Occipital lobe (tissue), 3 donors: ENCODE measurements at places on chromosomes 6 and 20.

- DNase-seq, result no peak
These were observed 714 bp downstream of the AIF1 start for GRCh38 chr6:31615748-31616147.

DNA sequence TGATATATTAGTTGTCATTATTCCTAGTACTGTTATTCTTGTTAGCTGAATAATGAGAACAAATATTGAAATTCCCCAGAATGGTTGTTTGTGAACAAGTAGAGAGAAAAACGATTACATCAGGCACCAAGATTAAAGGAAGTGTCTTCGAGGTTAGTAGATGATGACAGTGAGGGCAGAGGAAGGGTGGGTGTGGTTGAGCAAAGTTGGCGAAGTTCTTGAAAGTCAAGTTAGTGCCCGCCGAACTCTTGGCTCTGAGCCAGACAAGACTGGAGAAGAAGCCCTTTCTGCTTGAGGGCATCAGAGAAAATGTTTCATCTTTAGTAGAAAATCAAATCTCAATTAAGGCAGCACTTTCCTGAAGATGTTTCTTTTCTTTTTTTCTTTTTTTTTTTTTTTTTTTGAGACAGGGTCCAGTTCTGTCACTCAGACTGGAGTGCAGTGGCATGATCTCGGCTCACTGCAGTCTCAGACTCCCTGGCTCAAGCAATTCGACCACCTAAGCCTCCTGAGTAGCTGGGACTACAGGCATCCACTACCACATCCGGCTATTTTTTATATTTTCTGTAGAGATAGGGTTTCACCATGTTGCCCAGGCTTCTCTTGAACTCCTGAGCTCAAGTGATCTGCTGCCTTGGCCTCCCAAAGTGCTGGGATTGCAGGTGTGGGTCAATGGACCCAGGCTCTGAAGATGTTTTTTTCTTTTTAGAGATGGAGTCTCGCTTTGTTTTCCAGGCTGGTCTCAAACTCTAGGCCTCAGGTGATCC lies 77.1 kb downstream of the SGK1 start:
- no peak for DNase-seq

DNA sequence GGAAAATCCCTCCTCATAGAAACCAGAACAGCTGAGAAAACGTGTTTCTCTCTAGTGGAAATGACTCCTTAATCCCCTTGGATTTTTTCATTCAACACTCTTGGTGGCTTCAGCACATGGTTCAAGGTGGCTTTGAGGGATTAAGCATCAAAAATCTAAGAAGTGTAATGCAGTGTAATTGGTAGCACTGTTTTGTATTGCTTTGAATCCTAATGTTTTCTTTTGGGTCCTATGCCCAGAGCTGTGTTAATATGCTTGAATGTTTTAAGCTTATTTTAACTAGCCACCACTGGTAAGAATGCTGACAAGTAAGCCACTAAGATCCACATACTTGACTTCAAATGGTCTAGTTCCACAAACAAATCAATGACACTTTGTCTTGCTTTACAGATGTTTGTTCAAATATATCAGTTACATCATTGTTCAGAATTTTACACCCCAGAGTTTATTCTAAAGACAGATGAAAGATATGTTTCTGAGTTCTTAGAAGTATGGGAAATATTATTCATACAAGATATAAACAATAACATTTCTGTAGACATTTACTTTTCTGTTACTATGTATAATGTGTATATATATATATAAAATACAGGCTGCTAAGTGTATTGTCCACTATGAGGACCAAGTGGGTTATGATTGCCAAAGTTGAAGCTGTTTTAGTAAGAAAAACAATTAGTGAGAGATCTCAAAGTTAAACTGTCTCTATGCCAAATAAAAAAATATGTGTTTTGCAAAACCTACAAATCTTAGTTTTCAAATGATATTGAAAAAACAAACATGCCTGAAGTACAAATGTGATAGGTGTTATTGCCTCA lies 220.8 kb downstream of the OGFRL1 start:
- no peak for DNase-seq

GRCh38 chr20:57647006-57647932 lies 27.0 kb upstream of the ZBP1 start:
- no peak for DNase-seq
